ENCODE measurements at places on chromosomes 13 and 19.
A peak's percentile ranks its signal among the peaks of the same experiment; 100 is the strongest.

GRCh38 chr13:32426990-32427851 lies 709 bp downstream of the N4BP2L1 start:
- DNase-seq: peak; percentile 92

- DNase-seq: no peak
These were observed 18.2 kb upstream of the ACP7 start for GRCh38 chr19:39065928-39066327.

- no peak for DNase-seq
These were observed 276.4 kb upstream of the EDNRB start for GRCh38 chr13:78194904-78195639.

- peak; percentile 72 for DNase-seq
These were observed 13.0 kb downstream of the PGLYRP1 start for GRCh38 chr19:46009530-46010510.

DNA sequence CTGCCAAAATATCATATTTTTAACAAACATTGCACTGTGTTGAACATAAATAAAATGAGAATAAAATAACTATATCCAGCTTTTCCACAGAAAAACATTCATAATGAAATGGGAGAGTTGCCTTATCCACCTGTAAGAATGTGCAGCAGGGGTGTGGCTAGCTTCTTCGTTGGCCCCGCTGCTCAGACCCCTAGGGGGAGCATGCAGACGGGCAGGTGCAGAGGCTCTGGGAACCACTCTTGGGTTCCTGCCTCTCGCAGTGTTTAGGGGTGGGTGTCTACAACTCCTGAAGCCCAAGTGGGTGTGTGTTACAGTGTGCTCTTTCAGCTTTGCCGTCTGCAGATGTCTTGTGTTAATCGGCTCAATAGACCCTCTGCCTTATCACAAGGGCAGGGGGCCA lies 121.7 kb downstream of the SLITRK5 start:
- no peak for DNase-seq

- no peak for DNase-seq
These were observed 415.4 kb upstream of the KLHL1 start for GRCh38 chr13:70523622-70524021.

GRCh38 chr13:57739543-57740190 lies 108.1 kb downstream of the PCDH17 start:
- DNase-seq: no peak

DNA sequence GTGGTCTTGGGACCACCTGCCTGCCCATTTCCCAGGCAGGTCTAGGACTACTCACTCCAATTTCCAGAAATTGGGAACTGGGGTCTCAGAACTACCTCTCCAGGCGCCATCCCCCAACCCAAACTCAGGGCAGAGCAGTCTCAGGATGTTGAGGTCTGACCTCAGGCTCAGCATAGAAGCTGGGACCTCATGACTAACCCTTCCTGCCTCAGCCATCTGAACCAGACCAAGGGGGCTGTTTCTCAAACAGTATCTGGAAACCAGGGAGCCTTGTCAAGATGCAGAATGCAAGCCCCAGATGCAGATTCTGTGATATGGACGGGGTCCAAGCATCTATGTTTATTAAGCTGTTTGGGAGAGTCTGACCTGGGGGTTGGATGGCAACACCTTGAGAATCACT lies 1.3 kb downstream of the FBXW9 start:
- DNase-seq: no peak

DNA sequence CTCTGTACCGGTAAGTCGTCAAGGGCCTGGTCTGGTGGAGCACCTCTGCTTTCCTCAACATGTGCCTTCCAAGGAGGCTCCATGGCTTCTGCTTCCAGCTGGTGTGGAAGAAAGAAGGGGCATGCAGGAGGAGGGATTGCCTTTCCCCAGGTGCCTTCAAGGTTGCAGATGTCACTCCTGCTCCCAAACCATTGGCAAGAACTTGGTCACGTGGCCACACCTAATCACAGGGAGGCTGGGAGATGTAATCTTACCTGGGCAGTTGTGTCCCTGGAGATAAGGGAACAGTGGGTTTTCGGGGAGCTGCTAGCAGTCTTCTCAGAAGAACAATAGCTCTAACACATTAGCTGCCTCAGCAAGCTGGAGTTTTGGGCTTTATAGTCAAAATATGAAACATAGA lies 9.7 kb upstream of the GPR18 start:
- no peak for DNase-seq

DNA sequence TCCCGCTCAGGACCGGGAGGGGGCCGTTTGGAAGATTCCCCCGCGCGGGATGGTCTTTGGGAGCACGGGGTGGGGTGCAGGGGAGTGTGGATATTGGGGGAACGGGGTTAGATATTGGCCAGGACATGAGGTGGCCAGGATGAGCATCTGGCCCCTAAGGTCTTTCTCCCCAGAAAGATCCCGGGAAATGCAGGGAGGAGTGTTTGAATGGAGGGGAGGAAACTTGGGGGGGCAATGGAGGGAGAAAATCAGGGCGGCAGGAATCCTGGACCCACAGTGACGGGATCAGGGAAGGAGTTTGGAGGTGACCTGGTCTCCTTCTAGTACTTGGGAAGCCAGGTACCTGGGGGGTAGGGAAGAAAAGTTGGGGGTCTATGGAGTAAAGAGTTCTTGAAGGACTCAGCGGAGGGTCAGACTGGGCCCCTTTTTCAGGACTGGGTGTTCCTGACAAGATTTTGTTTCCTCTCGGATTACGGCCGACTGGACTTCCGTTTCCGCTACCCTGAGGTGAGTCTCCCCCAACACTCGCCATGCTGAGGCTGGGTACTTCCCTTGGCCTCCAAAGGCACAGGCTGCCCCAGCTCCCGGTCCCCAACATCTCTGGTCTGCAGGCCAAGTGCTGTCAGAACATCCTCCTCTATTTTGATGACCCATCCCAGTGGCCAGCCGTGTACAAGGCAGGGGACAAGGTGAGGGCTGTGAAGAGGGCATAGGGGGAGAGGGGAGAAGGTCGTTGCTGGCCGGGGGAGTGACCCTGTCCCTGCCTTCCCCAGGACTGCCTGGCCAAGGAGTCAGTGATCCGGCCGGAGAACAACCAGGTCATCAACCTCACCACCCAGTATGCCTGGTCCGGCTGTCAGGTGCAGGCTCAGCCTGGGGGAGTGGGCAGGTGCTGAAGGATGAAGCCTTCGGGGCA lies 989 bp downstream of the TMEM145 start:
- no peak for DNase-seq

- no peak for DNase-seq
These were observed 249.6 kb downstream of the TSHZ3 start for GRCh38 chr19:31099515-31100205.

GRCh38 chr13:109436055-109436622 lies 350.2 kb downstream of the IRS2 start:
- no peak for DNase-seq

- no peak for DNase-seq
These were observed 287.9 kb upstream of the NBEA start for GRCh38 chr13:34654203-34654602.

GRCh38 chr19:56976995-56977906 lies 136.7 kb upstream of the PEG3 start:
- DNase-seq: no peak

- DNase-seq: no peak
These were observed 21.5 kb downstream of the EBPL start for GRCh38 chr13:49669735-49670309.

DNA sequence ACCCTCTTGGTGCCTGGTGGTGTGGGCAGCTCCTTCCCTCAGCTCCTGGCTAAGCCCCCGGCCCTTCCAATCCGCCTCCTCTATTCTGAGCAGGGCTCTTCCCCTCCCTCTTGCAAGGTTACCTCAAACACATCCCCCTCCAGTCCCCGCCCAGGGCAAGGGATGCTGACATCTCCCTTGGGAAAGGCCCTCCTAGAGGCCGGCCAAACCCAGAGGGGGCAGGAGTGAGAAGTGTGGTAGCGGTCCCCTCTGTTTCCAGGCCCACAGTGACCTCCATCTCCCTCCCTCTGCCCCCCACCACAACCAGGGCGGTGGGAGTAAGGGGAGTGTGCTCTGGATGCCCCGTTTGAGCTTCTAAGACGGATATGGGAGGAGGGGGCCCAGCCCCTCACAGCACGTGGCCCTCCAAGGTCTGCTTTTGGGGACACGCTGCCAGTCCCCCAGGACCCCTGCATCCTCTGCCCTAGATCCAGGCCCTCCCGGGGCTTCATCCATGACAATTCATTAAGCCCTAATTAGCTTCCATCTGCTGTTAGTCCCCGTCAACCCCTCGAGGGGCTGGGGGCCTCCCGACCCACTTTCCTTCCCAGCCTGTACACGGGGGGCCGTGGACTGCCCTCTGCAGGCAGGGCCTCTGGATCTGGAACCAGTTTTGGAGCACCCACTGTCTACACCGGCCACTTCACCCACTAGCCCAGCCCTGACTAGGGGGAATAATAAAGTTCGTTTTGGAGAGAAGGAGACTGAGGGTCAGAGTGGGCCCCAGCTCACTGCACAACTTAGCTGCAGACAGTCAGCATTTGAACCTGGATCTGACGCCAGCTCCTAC lies 2.3 kb downstream of the LINGO3 start:
- DNase-seq: no peak

DNA sequence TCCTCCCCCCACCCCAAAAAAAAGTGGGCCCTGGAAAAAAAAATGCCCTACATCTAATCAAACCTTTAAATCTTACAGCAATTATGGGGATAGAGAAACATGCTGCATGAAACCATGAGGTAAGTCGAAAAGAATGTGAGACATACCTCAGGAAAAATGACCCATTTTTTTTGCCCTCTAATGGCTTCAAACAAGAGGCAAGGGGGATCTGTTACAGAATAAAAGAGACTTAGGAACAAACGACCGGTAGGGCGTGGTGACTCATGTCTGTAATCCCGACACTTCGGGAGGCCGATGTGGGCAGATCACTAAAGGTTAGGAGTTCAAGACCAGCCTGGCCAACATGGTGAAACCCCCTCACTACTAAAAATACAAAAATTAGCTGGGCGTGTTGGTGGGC lies 8.4 kb downstream of the RGL3 start:
- no peak for DNase-seq

GRCh38 chr13:99757756-99758459 lies 213.7 kb downstream of the ZIC5 start:
- no peak for DNase-seq

GRCh38 chr19:15330801-15331418 lies 1.4 kb downstream of the BRD4 start:
- no peak for DNase-seq
